Ecto neural progenitor cell (in vitro differentiated cells): ENCODE measurements at places on chromosomes 12 and 14.

- no peak for DNase-seq
Observed at GRCh38 chr12:75525263-75525662, 13.9 kb upstream of the KRR1 start.

DNA sequence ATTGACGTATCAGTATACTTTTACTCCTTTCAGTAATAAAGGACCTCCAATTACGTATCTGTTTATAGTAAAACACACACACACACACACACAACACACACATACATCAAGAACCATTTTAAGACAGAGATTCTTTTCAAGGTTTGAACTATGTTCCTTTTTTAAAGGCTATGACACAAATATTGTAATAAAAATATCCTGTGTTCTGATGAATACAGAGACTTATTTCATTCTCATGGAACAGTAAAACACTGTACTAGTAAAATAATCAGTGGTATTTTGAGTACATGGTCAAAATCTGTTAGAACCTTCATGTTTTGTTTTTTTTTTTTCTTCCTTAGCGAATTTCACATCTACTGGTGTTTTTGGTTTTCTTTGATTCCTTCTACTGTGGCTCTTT, 7.6 kb downstream of the FLRT2 start:
- no peak for DNase-seq

DNA sequence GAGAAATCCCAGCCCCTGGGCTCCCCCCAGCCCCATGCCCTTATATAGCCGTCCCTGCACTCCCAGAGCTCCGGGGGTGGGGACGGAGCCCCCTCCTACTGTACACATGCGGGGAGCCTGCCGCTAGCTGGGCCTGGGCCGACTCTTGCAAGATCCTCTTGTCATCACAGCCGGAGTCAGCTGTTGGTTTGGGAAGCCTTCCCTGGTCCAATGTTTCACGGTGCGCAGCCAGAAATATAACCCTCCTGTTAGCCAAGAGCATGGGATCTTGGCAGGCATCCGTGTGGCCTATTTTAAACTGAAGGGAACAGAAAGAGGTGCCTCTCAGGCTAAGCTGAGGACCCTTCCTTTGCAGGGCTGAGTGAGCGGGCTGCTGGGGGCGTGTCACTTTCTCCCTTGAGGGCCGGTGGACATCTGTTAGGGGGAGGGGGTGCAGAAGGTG, 175.3 kb downstream of the TSPAN9 start:
- DNase-seq = no peak

DNA sequence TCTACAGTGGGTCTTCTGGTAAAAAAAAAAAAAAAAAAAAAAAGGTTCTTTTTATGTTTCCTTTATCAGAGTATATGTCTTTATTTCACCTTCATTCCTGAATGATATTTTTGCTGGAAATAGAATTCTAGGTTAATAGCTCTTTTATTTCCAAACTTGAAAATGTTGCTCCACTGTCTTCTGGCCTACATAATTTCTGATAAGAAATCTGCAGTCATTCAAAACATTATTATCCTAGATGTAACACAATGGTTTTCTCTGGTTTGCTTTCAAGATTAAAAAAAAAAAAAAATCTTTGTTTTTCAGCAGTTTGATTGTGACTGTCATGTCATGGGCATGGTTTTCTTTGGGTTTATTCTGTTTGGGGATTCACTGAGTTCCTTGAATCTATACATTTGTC, 19.5 kb downstream of the DCP1B start:
- DNase-seq = no peak

- no peak for DNase-seq
Observed at GRCh38 chr14:64554556-64554955, 4.8 kb downstream of the PPP1R36 start.

DNA sequence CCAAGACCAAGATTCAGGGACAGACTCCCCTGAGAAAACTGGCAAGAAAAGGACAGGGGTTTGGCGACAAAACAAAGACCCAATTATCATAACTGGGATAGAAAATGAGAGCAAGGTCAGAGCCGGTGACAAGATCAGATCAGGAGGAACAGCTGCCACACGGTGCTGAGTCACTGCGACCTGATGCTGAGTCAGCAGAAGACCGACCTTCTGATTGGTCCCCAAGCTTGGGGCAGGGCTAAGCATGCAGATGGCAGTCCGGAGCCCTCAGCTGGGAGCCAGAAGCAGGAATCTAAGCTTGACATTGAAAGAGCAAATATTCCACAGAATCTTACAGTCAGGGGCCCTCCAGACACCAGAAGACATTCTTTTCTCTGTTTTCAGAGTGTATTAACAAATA, 19.1 kb upstream of the ARMH4 start:
- DNase-seq = peak; percentile 82

DNA sequence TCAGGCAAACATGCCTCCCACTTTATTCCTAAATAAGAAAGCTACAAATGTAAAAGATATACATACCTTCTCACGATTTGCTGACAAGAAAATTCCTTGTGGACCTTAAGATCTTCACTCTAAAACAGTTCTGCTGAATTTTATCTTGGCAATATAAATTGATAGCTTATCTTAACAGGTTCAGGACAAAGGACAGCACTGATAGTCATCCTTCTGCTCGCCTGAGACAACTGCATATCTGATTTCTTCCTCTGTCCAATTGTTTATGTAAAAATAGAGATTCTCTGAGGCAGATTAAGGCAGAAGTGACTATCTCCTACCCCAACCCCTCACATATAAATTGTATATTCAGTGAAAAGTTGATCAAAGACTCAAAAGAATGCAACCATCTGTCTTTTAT, 44.9 kb downstream of the CAPZA3 start:
- no peak for DNase-seq

- no peak for DNase-seq
Observed at GRCh38 chr14:82565825-82566224, 1032.2 kb upstream of the SEL1L start.

DNA sequence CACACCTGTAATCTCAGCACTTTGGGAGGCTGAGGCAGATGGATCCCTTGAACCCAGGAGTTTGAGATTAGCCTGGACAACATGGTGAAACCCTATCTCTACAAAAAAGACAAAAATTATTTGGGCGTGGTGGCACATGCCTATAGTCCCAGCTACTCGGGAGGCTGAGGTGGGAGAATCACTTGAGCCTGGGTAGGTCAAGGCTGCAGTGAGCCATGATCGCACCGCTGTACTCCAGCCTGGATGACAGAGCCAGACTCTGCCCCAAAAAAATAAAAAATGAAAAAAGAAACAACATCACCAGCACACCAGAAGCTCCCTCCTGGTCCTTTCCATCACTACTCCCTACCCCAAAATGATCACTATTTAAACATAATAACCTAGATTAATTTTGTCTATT, 2.6 kb downstream of the VEZT start:
- DNase-seq = no peak

- no peak for DNase-seq
Observed at GRCh38 chr12:109613649-109614455, 40.3 kb downstream of the MVK start.

DNA sequence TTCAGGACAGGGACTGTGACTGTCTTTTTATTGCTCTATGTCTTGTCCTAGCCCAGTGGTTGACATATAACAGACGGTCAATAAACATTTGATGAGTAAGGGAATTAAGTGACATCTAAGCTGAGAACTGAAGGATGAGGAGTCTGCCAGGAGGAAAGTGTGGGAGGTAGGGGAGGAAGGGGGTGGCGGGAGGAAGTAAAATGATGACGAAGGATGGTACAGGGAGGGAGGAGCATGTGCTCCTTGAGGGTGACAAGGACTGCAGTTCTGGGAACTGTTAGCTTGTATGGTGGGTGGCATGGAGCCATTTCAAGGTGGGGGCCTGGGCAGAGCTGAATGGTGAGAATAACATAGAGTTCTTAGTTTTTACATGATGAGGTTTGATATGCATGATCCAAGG, 64.4 kb downstream of the RGS6 start:
- DNase-seq = no peak

GRCh38 chr12:129848876-129849275, 54.9 kb downstream of the TMEM132D start:
- no peak for DNase-seq

DNA sequence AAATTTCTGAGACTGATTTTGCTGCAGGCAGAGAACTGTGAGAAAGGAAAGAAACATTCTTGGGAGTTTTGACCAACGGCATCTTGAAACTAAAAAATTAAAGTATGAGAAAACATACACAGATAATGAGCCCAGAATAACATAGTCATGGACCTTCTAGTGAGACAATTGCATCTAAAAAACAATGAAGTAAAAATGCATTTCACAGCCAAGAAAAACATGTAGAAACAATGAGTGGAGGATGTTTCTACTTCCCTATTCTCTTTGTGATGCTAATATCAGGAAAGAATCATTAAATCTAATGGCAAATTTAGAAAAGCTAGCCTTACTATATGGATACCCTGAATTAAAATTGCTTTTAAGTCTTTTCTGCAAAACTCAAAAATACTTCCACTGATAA, 12.2 kb upstream of the PLEKHG7 start:
- DNase-seq = no peak

DNA sequence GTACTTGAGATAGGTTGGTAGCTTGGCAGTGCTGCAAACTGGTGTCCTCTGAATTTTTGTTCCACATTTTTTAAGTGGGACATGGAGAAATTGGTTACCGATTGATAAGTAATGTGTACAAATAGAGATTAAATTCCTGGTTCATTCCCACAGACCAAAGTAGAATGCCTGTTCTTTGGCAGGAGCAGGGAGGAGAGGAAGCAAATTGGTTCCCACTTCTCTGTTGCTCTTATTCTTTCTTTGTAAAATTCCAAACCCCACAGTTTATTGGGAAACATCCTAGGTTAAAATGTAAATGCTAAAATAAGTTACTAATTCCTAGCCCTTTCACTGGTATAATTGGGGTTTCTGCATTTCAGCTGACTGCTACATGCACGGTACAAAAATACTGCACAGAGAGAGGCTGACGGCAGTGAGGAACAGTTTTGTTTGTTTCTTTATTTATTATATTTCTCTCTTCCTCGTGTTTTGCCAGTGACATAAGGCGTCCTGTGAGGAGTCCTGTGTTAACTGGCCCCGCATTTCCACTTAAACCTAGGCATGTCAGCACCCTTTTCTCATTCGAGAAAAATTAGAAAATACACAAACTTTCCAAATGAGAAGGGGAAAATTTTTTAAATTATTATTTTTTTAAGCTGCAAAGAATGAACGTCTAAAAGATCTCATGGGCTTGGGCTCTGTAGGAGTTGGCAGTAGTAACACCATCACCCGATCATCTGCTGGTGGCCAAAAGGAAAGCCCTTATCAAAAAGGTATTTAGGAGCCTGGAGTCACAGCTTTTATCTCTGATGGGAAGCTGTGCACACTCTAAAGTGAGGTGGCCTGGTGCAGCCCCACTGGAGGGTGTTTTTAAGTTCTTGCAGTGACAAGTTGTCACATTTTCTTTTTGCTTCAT, 25.4 kb upstream of the BCL7A start:
- DNase-seq = no peak

GRCh38 chr12:92722897-92723296, 20.1 kb downstream of the PLEKHG7 start:
- no peak for DNase-seq

DNA sequence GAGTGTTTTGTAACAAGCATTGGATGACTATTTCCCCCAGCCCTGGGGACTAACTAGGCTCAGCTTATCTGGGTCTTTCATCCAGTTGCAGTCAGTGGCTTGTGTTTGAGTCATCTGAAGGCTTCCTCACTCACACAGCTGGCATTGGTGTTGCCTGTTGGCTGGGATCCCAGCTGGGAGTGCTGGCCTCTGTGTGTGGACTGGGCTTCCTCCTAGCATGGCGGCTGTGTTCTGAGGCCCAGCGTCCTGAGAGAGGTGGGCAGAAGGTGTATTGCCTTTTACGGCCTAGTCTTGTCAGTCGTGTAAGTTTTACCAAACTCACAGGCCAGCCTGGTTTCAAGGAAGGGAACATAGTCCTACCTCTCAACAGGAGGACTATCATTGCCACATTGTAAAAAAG, 28.3 kb upstream of the PPP2R5C start:
- DNase-seq = peak; percentile 28

- no peak for DNase-seq
Observed at GRCh38 chr12:113408756-113409298, 5.1 kb upstream of the SDS start.

DNA sequence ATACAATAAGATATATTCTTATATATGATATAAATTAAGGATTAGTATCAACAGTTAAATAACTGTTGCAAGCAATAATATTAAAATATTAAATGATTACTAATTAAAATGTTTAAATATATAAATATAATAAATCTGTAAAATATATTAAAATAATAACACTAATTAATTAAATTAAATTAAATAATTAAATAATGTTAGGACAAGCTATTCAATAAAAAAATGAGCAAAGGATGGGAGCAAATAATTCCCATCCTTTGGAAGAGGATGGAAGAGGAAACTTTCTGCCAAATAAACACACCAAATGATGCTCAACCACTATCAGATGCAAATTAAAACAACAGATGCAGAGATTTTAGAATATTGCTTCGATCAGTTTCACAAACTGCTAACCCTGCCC, 39.4 kb upstream of the BMP4 start:
- no peak for DNase-seq

DNA sequence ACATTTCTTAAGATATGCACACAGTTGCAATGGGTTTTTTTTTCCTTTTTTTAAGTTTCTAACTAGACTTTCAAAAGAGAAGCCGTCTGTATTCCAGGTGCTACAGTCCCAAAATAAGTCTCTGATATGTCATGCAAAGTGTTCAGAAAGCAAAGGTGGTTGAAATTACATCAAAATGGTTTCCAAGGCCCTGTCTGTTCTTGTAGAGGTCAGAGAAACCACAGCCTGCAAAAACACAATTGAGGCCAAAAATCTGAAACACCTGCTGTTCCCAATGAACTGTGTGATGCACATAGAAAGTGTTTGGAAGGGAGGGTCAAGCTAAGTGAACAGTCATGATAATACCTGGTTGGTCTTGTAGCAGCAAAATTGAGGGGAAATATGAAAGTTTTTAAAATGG, 91.0 kb downstream of the VRK1 start:
- DNase-seq = no peak

DNA sequence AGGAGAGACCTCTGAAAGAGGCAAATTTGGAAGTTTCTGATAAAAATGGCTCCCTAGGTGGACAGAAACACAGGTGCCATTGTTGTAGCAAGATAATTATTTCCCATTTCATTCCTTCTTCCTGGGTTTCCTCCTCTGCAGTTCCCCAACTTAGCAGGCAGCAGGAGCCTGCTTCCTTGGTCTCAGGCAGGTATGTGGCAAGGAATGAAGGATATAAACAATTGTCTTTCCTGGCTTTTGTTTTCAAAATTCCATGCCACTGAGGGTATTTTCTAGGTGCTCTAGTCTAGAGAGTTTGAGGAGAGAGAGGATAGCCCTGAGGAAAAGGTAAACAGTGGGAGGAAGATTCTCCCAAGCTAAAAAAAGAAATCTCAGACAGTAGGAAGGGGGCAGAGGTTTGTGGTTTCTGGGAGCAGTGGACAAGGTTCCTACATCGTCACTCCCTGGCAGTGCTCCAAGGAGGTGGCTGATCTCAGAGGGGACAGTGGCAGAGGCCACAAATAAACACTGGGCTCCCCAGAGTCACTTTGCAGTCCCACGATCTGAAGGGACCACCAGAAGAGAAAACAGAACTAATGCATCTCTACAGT, 82.6 kb upstream of the IGF1 start:
- no peak for DNase-seq

GRCh38 chr12:129363041-129363440, 509.8 kb downstream of the GLT1D1 start:
- no peak for DNase-seq
